ENCODE measurements at places on chromosomes 6 and 20.

DNA sequence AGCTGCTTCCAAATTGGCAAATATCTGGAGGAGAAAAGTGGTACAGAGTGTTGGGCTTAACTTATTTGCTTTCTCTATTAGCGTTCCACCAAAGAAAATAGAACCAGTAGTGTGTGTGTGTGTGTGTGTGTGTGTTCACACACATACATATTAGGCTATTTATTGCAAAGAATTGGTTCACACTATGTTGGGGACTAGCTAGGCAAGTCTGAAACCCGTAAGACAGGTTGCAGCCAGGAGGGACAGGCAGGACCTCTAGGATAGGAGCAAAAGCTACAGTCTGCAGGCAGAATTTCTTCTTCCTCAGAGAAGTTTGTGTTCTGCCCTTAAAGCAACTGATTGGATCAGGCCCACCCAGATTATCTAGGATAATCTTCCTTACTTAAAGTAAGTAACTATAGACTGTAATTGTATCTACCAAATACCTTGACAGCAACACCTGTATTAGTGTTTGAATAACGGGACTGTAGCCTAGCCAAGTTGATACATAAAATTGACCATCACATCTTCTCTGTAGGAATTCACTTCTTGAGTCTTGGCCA lies 12.8 kb downstream of the KCTD20 start:
- DNase-seq, result no peak

- DNase-seq, result peak; percentile 73
Measured at GRCh38 chr6:12266571-12266970, 23.6 kb upstream of the EDN1 start.

GRCh38 chr6:115551527-115551926 lies 509.2 kb downstream of the FRK start:
- no peak for DNase-seq

DNA sequence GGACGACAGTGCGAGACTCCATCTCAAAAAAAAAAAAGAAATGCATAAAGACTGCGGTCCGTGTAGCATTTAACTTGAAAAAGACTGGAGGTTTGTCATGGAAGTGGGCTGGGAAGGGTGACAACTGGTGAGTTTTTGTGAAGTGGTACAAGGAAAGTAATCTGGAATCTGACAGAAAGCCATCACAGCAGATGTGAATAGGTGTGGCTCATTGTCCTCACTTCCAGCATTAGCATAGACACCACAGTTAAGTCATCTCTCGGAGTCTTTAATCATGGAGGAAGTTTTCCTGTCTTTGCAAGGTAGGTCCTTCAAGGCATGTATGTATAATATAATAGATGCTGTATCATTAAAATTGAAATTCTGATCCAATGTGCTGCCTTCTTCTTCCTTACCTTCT lies 453.2 kb downstream of the TFAP2A start:
- no peak for DNase-seq

GRCh38 chr6:44868910-44869309 lies 459.2 kb upstream of the RUNX2 start:
- DNase-seq, result no peak

DNA sequence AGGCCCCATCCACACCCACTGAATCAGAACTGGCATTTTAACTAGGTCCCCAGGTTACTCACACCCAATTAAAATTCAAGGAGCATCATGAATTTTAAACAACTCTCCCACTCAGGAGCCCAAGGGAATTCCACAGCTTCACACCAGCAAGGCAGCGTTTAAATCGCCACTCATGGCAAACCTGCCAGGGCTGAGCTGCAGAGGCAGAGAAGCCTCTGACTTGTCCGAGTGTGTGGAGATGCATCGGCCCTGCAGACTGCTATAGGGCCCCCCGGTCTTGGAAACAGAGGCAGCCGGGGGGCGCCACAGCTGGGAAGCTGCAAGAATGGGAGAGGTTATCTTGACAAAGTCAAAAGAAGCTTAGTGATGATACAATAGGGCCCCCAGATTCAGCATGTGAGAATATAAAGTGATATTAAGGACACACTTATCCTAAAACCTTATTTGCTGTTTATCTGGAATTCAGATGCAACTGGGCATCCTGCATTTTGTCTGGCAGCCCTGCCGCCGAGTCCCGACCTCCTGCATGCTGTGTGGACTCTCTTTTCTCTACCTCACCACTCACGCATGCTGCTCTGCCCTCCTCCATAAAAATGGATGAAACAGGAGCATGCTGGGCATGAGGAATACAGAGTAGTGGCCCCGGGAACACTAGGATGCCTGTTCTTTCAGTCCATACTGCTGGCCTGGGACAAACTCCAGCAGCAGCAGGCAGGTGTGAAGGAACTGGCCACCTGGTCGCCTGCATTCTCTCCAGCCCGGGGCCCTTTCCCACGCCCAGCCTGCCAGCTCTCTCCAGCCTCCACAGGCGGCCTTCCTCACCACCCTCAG lies 126.1 kb downstream of the PXDC1 start:
- DNase-seq, result no peak

GRCh38 chr6:30555816-30556065 lies 548 bp downstream of the GNL1 start:
- no peak for DNase-seq

DNA sequence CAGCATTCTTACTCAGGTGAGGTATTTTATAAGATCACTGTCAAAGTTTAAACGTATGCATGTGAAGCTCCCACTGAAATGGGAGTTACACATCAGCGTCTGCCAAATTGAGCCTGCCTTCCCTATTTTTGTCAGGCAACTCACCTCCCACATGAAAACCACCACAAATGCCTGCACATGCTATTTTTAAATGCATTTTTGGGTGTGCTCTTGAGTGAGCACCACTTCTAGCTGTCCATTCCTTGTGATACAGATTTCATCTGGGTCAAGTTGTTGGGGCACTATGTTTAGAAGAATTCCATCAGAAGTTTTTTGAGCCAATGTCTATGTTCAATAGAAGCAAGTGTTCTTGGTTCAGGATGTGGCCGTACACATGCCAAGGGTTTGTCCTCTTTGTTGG lies 71.7 kb upstream of the RIPPLY2 start:
- no peak for DNase-seq

- peak; percentile 44 for DNase-seq
Measured at GRCh38 chr6:159979136-159979874, 10.4 kb downstream of the IGF2R start.

DNA sequence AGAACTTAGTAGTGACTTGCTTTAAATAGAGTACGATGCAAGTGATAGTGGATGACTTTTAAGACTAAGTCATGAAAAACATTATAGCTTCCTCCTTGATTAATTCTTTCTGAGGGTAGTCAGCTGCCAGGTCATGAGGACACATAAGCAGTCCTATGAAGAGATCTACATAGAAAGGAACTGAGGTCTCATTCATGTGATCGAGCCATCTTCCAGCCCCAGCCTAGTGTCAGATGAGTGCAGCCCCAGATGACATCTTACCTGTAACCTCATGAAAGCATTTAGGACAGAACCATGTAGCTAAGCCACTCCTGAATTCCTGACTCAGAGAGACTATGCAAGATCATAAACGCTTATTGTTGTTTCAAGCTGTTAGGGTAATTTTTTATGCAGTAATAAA lies 67.7 kb downstream of the AK9 start:
- DNase-seq, result no peak

GRCh38 chr6:87806635-87807034 lies 104.6 kb upstream of the AKIRIN2 start:
- no peak for DNase-seq

GRCh38 chr6:106160189-106160588 lies 74.1 kb downstream of the PRDM1 start:
- DNase-seq, result no peak

GRCh38 chr6:342832-343179 lies 48.7 kb upstream of the IRF4 start:
- no peak for DNase-seq

DNA sequence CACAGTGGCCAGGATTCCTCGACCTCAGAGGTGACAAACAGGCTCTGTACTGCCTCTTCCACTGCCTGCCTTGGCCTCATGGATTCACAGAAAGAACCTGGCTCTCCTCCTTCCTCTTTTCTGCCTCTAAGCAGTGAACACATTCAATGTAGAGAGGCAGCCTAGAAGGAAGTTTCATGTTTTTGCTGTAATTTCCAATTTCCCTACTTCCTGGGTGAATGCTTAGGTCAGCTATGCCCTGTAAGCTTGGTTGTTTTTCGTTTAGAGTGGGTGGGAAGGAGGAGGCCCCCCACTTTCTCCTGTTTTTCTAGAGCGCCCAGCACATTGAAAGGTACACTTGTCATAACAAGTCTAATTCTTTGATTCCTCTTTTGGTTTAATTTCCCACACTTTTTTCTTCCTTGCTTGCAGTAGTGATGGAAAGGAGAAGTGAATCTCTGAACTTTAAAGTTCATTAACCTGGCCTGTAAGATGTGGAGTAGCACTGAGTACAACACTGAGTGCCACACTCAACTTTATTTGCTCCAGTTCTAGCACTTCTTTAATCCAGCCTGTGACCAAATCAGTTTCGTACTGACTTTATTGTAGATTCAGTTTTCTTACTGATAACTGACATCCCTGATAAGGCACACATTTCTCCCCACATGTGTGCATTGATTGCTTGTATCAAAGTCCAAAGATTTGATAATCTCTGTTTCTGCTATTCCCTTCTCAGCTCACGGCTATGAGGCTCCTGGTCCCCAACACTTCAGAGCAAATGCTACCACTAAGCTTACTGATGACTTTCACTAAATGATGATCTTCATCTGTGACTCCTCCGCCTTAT lies 100.0 kb upstream of the MAN1A1 start:
- no peak for DNase-seq

- no peak for DNase-seq
Measured at GRCh38 chr20:31823360-31824124, 4.4 kb downstream of the MYLK2 start.

- no peak for DNase-seq
Measured at GRCh38 chr6:110930781-110931180, 27.7 kb upstream of the GTF3C6 start.

Data from AG08395 (cell line).